ENCODE measurements at places on chromosomes 13 and 19.

DNA sequence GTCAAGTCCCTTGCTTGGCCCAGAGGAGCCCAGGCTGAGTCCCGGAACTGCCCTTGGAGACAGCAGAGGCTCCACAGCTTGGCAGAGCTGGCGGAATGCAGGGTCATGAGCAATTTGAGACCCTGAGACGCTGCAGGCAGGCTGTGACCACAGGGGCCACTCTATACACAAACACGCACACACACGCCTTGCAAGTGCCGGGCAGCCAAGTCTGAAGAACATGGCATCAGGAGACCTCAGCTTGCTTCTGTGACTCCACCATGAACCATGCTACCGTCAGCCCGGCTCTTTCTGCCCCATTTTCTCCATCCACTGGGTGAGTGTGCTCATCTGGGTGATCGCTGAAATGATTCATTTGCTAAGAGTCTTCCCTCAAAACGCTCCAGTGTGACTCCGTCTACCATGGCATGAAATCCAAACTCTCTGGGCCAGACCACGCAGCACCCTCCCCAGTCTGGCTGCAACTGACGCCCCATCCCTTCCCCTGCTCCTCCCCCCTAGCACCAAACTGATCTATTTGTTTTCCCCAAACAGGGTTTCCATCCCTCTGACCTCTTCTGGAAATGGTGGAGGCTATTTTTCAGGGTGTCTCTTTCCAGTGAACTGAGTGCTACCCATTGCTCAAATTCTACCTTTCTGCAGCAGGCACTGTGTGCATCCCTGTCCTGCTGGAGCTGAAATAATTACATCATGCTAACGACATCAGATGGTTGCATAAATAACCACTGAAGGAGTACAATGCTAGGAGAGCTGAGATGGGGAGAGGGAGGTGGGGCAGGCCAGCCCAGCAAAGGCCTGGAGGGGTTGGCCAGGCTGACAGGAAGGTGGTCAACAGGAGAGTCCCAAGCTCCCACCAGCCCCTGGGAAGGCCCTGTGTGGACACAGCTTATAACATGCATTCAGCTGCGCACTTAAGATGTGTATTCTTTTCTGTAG, 3.1 kb downstream of the CARS2 start:
- DNase-seq: no peak

- no peak for DNase-seq
Measured at GRCh38 chr13:84439108-84439507, 556.8 kb upstream of the SLITRK1 start.

DNA sequence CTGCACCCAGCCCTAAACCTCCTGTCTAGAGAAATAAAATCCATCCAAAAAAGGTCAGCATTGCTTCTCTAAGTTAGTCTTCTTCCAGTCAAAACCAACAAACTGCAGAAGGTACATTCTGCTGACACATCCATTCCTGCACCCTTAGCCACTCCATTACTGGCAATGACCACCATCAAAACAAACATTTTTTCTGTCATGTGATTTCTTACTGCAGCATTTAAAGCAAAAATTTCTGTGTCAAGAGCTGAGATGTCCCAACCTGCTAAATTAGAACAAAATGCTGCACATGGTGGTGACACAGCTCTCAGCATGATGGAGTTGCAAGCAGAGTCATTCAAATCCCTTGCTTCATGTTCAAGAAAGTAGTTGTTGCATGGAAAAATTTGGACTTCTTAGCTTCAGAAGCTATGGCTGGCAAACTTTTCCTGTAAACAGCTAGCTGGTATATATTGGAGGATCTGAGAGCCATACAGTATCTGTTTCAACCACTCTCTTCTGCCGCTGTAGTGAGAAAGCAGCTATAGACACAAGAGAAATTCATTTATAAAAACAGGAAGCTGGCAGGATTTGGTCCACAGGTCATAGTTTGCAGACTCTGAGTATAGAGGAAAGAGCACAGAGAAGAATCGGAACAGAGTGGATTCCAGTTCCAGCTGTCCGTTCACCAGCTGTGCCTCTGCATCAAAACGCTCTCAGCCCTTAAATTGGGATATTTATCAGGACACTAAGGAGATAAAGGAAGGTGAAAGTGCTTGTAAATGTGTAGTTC, 17.4 kb downstream of the RUBCNL start:
- DNase-seq: no peak

DNA sequence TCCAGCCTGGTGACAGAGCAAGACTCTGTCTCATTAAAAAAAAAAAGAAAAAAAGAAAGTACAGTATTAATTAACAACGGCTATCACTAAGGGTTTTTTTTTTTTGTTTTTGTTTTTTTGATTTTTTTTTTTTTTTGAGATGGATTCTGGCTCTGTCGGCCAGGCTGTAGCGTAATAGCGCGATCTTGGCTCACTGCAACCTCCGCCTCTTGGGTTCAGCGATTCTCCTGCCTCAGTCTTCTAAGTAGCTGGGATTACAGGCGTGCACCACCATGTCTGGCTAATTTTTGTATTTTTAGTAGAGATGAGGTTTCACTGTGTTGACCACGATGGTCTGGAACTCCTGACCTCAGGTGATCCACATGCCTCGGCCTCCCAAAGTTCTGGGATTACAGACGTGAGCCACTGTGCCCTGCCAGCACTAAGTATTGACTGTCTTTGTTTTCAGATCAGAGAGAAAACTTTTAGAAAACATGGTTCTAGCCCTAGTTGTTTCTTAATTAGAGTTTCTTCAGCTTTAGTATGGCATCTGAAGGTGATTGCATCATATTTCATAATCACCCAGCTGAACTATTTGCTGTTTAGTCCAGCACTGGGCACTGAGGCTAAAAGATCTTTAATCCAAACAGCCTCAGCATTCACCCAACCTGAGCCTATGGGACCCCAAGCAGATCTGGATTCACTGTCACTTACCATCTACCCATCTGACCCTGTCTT, 2.7 kb upstream of the GATAD2A start:
- DNase-seq: no peak
